ENCODE measurements at places on chromosomes 2 and 18.

- no peaks in the 10 kb centered on the region for H3K27me3 ChIP-seq
- no peak overlapping the region for H3K4me3 ChIP-seq
- no peaks in the 10 kb centered on the region for H3K4me1 ChIP-seq
- no peaks in the 10 kb centered on the region for H3K36me3 ChIP-seq
- no peak overlapping the region for H3K27ac ChIP-seq
- DNase-seq, result no peak
Observed at GRCh38 chr2:143617803-143618415, 488.7 kb downstream of the ARHGAP15 start.

- H3K4me3 ChIP-seq, result no peak overlapping the region
Observed at GRCh38 chr2:142868229-142868762, 9.2 kb upstream of the KYNU start.

DNA sequence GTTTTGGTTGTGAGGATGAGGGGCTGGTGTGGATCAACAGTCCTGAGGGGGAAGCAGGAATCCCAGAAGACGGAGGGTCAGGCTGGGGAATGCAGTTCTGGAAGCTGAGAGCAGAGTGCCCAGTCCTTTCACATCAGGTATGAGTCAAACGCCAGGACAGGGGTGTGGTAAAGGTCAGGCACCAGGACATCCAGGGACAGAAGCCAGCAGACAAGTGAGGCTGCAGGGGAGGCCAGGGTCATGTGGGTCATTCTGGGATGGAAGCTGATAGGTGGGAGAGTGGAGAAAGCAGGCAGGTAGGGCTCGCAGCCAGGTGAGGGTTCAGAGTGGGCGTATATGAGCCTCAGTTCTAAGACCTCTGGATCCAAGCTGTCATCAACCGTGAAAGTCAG is 12.8 kb upstream of the GNLY start:
- no peaks in the 10 kb centered on the region for H3K27me3 ChIP-seq
- no peak for DNase-seq
- H3K4me3 ChIP-seq, result no peak overlapping the region
- no peaks in the 10 kb centered on the region for H3K36me3 ChIP-seq
- no peaks in the 10 kb centered on the region for H3K4me1 ChIP-seq

DNA sequence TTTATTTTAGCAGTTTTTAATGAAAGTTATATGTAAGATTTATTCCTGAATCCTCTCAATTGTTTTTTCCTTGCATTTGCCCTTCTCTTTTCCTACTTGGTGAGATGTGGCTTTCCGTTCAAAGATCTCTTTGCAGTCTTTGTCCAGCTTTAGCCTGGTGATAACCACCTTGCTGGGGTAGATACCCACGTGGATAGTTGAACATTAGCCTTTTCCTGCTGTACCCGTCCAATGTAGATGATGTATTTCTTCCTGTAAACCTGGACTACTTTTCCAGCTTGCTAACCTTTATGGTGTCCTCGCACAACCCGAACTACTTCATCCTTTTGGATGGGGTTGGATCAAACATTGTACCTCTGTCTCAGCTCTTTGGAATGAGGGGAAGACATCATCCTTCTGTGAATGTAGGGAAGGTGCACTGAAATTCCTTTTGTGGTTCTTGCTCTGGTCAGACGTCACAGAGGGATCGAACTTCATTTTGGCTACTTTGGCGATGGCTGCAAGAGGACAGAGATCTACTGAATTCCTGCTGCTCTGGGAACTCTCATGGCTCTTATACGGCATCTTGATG is 293.2 kb upstream of the EPAS1 start:
- no peaks in the 10 kb centered on the region for H3K27me3 ChIP-seq
- DNase-seq, result no peak
- no peak overlapping the region for H3K27ac ChIP-seq
- no peaks in the 10 kb centered on the region for H3K4me1 ChIP-seq
- peaks cover 15% of the 10 kb centered on the region for H3K36me3 ChIP-seq

GRCh38 chr18:37540424-37541138 is 25.0 kb downstream of the CELF4 start:
- H3K27me3 ChIP-seq, result no peaks in the 10 kb centered on the region
- H3K27ac ChIP-seq, result no peak overlapping the region

- no peaks in the 10 kb centered on the region for H3K36me3 ChIP-seq
- H3K4me3 ChIP-seq, result no peak overlapping the region
- no peak overlapping the region for H3K27ac ChIP-seq
- peak; percentile 78 for DNase-seq
- H3K4me1 ChIP-seq, result peaks cover 28% of the 10 kb centered on the region
- no peaks in the 10 kb centered on the region for H3K27me3 ChIP-seq
Observed at GRCh38 chr2:231601356-231602229, 8.9 kb downstream of the TEX44 start.

DNA sequence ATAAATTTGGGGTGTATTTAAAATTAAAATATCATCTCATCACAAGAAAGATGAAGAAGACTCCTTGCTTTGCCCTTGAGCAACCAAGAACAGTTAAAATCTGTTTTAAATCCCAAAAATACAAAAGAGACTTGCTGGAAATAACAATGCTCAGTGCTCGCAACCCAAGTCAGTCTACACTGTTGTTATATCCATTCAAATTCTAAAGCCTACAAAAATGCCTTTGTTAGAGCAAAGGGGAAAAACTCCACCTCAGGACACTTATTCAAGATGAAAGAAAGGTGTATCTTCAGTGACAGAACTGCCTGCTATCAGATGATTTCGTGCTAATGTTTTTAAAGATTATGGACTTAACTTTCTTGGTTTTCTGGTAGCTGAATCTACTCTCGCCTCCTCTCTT is 111.9 kb upstream of the TANK start:
- DNase-seq, result no peak
- peaks cover 8% of the 10 kb centered on the region for H3K27me3 ChIP-seq
- no peaks in the 10 kb centered on the region for H3K4me1 ChIP-seq
- no peak overlapping the region for H3K4me3 ChIP-seq
- no peaks in the 10 kb centered on the region for H3K36me3 ChIP-seq
